ENCODE measurements at places on chromosomes 6 and 20.

- DNase-seq: no peak
Measured at GRCh38 chr20:46746956-46747526, 37.6 kb downstream of the SLC2A10 start.

GRCh38 chr6:169254456-169255316 lies 1.0 kb upstream of the THBS2 start:
- no peak for DNase-seq

DNA sequence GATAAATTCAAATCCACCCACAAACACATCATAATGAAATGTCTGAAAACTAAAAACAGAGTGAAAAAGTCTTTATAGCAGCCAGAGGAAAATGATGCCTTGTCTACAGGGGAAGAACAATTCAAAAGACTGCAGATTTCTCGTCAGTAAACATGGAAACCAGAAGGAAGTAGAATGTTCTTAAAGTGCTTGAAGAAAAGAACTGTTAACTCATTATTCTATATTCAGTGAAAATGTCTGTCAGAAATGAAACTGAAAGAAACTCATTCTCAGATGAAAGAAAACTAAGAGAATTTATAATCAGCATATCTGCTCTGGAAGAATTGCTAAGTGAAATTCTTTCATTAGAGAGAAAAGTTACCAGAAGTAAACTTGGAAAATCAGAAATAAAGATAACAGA lies 416.1 kb downstream of the TBC1D32 start:
- DNase-seq: no peak

DNA sequence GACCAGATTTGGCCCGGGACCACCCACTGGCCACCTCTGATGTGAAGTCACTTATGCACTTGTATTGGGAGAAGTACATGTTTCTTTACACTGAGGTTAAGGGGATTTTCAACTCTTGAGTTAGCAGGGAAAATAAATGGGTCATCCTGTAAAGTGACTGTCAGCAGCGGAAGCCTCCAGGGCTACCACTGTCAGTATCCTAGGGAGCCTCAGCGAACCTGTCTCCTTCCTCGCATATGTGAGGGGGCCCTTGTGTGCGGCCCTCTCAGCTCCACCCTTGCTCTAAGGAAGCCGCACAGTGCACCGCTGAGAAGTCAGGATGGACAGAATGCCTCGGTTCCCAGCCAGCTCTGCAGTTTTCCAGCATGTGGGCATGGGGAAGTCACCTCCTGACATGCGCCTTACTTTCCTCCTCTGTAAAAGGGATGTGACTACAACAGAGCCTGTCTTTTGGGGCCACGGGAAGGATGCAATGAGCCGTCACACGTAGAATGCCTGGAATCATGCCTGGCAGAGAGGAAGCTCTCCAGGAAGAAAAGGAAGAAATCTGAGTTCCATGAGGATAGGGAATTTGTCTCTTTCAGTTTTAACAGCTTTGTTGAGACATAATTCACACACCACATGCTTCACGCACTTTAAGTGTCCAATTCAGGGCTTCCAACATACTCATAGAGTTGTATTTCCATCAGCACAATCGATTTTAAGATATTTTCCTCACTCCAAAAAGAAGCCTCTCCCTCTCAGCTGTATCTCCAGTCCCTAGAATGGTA lies 115.4 kb downstream of the SYCP2 start:
- no peak for DNase-seq

GRCh38 chr6:87706187-87706966 lies 4.3 kb upstream of the AKIRIN2 start:
- no peak for DNase-seq

GRCh38 chr6:81613606-81614005 lies 138.9 kb downstream of the TENT5A start:
- no peak for DNase-seq

DNA sequence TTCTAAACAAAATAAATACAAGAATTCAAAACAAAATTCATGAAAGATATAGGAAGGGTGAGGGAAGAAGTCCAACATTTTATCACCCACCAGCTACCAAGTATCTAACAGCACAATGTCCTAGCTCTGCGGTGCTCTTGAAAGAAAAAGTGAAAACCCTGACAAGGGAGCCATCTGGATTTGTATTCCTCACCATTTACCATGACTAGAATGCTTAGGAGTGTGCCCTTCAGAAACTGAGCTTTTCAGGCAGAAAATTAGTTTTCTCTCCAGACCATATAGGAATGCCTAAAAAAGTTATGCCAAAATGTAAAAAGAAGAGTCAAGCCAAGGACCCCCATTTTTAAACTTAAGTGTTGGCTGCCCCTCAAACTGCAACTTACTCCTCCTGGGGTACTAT lies 4.5 kb downstream of the SNX5 start:
- no peak for DNase-seq

DNA sequence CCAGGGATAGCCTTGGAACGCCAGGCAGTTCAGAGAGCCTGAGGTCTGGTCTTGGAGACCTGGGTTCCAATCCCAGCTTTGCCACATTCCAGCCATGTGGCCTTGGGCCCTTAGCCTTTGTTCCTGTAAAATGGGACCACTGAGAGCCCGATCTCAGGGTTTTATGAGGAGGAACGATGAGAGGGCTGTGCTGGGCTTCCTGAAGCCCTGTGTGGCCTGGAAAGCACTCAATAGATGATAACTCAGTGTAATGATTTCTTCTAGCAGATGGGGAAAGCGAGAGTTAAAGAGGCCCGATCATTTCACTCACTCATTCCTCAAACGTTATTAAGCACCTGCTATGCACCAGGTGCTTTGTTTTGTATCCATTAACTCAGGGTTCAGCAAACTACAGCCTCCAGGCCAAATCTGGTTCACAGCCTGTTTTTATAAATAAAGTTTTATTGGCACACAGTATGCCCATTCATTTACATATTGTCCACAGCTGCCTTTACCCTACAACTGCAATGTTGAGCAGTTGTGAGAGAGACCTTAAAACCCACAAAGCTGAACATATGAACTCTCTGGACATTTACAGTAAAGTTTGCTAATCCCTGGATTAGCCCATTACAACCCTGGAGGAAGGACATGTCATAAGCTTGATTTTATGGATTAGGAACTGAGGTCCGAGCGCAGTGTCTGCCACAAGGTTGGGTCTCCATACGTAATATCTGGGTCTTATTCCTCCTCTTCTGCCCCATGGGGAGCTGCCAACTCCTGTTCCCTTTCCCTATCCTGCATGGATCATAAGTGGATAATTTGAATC lies 90.4 kb downstream of the CEBPB start:
- no peak for DNase-seq

DNA sequence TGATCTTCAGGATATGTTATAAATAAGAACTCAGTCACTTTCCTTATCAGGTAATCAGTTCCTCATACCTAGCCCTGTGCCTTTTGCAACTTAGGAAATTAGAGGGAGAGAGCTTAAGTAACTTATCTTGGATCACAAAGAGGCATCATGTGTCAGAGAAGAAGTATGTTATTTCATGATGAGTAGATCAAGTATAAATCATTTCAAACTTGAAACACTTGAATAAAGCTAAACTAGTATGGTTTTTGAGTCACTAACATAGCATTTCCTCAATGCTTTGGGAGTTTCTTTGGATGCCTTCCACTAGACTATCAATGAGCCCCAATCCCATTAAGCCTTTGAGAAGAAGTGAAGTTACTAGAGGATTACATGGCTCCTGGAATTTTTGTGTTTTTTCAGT lies 102.6 kb upstream of the TNFAIP3 start:
- no peak for DNase-seq

GRCh38 chr6:136763255-136763654 lies 29.0 kb downstream of the MAP3K5 start:
- no peak for DNase-seq

GRCh38 chr20:44209686-44210405 lies 725 bp downstream of the OSER1 start:
- no peak for DNase-seq

DNA sequence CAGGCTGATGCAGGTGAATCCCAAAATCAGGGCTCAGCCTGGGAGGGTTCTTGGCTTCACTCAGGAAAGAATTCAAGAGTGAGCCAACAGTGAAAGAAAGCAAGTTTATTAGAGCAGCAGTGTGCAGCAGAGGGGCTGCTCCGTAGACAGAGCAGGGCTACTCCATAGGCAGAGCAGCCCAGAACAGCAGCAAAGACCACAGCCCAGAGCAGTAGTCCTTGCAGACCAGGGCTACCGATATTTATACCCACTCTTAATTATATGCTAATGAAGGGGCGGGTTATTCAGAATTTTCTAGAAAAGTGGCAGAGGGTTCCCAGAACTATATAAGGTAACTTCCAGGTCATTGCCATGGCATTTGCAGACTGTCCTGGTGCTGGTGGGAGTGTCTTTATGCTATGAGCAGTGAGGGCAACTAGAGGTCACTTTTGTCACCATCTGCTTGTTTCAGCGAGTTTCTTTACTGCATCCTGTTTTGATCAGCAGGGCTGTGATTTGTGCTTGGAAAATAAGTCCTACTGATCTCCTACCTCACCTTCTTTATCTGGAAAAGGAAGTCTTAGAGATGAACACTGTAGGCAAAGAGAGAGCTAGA lies 39.8 kb upstream of the PTPN1 start:
- no peak for DNase-seq

- no peak for DNase-seq
Measured at GRCh38 chr6:156193381-156193780, 583.8 kb upstream of the ARID1B start.

DNA sequence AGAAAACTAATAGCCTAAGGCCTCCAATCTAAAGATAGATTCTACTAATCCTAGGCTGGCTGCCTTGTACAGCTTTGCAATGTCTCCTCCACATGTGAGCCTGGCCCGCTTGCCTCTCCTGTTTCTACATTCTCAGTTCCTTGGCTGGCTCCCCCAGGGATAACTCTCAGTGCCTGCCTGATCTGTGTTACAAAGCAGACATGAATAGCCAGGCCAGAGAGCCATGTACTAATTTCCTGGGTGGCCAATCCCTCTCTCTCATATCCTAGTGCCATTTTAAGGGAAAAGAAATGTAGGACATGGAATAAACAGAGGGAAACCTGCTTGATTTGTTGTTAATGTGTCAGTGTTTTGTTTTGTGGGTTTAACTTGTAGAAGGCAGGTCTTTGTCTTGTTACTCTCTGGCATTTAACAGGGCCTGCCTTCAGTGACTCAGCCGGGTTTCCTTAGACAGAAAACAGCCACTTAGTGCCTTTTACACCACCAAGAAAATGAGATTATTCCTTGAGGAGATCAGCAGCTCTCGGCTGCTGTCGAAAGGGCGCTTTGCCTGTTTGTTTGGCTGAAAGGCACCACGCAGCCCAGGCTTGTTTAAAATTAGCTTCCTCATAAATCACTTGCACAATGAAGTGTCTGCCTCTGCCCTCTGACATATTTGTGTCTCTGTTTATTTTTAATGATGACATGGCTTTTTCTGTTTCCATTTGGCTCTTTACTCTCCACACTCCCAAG lies 702.7 kb downstream of the MAFB start:
- no peak for DNase-seq

- no peak for DNase-seq
Measured at GRCh38 chr20:58976061-58976730, 4.9 kb upstream of the NELFCD start.

GRCh38 chr20:62782893-62783278 lies 13.4 kb upstream of the MRGBP start:
- no peak for DNase-seq

- no peak for DNase-seq
Measured at GRCh38 chr20:43853918-43854317, 60.7 kb upstream of the TOX2 start.

DNA sequence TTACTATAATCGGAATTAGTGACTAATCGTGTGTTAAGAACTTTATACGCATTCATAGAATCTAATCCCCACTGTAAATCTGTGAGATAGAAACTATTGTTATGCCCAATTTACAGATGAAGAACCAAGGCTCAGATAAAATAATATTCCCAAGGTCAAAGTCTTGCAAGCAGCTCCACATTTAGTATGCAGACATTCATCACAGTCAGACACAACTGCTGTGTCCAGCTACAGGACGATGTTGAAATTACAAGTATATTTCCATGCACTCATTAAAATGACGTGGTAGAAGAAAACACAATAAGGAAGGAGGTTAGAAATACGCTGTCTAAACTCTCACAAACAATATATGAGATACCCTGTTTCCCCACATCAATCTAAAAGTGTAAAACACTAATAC lies 82.5 kb downstream of the PREX1 start:
- DNase-seq: no peak

DNA sequence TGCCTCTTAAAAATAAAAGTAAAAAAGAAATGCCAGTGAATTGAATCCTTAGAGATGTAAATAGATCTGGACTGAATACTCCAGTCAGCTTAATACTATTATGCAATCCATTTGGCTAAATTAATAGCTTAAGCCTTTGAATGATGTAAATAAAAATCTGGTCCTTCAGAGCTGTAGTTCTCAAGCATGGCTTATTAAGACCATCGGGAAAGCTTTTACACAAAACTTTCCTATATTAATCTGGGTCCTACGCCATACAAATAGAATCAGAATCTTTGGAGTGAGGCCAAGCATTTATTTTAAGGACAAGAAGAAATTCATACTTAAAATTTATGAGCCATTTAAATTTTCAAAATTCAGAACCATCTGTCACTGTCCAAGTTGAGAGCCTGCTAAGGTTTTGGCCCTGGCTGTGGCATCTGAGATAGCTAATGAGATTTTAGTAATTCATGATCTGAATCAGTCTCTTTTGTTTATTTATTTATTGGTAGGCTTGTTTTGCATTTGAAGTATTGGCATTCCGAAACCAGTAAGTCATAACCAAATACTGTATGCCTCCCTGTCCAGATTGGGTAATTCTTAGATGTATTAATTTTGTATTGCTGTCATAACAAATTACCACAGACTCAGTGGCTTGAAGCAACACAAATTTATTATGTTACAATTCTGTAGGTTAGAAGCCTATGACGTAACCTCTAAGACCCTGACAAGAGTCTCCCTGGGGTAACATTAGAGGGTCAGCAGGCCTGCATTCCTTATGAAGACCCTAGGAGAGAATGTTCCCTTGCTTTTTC lies 228.1 kb upstream of the RAB32 start:
- no peak for DNase-seq

DNA sequence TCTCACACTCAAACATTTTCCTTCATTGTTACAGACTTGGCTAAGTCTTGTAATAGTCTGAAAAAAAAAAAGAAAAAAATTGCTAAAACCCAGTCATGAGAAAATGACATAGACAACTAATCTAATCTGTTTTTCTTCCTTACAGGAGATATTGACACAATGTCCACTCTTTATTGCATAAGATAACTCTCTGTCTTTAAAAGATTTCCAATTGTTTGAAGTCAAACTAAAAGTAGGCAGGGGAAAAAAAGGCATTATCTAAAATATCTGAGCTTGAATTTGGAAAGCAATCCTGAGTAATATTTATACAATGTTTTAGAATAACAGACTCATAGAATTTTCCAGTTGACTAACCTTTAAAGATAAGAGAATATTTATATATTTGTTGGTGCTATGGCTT lies 233.0 kb upstream of the CEP162 start:
- DNase-seq: no peak

DNA sequence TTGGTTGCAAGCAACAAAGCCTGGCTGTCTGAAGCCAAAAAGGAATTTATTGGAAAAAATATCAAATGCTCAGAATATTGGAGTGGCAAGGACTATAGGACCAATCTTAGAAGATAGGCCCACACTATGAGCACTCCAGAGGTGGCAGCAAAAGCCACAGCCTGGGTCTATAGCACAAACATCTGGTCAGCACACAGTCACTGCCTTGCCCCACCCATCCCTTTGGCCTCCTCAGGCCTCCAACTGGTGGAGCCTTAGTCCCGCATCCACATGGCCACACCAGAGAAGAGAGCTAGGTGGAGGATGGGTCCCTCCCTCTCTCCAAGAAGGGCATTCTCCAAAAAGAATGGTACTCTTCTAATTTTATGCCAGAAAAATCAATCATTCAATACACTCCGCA lies 14.0 kb downstream of the NUDT3 start:
- DNase-seq: no peak

Measured in stimulated activated CD4-positive, alpha-beta T cell treated with anti-CD3 and anti-CD28 coated beads, Interleukin-2, amount 100 ng/mL, for 48 hours (primary cell).